ENCODE measurements at places on chromosomes 3 and 15.

DNA sequence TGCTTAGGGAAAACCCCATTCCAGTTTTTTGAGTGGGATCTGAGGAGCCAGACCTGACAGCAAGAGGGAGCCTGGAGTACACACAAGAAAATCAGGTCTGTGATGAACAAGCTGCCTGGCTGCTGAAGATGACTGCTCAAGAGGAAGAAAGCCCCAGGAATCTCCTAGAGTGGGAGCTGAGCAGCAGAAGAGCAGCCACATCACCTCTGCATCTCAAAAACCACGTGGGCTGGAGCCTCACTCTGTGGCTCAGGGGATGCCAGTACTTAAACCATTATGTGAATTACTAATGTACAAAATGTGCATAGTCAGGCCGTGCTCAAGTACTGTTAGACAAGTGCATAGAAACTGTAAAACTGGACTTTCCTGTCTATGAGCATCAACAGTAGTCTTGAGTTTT lies 52.4 kb downstream of the SLC9A9 start:
- DNase-seq = no peak

- no peak for DNase-seq
These were observed 31.1 kb upstream of the UTS2B start for GRCh38 chr3:191361456-191361855.

- no peak for DNase-seq
These were observed 1.7 kb upstream of the DENND4A start for GRCh38 chr15:65793818-65794104.

GRCh38 chr15:52303093-52303772 lies 7.6 kb upstream of the MYO5C start:
- no peak for DNase-seq

- DNase-seq = no peak
These were observed 35.4 kb downstream of the SLCO2A1 start for GRCh38 chr3:133994166-133994890.

- no peak for DNase-seq
These were observed 405.5 kb downstream of the SHQ1 start for GRCh38 chr3:72442759-72443158.

- DNase-seq = no peak
These were observed 16.4 kb upstream of the BNC1 start for GRCh38 chr15:83300826-83301225.

DNA sequence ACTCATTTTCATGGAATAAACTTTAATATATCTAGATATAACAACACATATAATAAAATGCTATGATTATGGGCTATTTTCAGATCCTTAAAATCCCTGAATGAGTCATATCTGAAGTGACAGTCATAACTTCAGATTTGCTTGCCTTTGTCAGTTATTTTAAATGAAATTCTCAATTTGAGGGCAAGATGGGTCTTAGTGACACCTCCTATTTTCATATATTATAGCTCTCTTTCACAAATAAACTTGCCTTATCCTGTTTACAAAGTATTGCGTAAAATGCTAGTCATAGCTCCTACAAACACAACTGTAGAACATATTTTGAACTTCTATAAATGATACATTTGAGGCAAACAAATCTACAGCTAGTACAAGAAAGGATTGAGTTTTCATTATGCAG lies 6.2 kb upstream of the THRB start:
- DNase-seq = no peak

DNA sequence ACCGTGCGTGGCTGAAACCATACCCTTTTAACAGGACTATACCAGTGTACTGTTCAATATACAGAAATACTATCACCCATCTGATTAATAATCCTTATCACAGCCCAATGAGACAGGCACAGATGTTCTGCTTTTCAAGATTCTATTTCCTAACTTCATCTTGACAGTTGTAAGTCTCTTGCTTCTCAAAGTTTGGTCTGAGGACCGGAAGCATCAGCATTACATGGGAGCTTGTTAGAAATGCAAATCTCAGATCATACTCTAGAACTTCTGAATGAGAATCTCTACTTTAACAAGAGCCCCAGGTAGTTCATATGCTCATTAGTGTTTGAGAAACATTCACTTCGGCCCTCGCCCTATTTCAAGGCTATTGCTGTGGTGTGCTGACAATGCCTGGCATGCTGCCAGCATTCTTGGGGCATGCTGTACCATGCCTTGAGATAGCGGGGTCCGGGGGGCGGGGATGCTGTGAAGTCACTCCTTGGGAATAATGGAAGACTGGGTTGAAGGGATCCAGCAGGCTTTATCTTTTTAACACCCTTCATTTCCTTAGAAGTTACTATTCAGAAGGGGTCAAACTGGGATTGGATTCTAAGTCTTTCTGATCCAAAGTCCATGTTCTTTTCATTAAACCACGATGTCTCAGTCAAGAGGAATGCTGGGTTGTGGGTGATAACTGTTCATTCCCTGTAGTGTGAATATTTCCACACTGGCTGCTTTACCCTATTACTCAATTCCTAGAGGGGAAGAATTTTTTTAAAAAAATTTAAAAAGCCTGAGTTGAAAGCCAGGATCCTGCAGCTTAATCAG lies 194.7 kb downstream of the LPP start:
- no peak for DNase-seq

DNA sequence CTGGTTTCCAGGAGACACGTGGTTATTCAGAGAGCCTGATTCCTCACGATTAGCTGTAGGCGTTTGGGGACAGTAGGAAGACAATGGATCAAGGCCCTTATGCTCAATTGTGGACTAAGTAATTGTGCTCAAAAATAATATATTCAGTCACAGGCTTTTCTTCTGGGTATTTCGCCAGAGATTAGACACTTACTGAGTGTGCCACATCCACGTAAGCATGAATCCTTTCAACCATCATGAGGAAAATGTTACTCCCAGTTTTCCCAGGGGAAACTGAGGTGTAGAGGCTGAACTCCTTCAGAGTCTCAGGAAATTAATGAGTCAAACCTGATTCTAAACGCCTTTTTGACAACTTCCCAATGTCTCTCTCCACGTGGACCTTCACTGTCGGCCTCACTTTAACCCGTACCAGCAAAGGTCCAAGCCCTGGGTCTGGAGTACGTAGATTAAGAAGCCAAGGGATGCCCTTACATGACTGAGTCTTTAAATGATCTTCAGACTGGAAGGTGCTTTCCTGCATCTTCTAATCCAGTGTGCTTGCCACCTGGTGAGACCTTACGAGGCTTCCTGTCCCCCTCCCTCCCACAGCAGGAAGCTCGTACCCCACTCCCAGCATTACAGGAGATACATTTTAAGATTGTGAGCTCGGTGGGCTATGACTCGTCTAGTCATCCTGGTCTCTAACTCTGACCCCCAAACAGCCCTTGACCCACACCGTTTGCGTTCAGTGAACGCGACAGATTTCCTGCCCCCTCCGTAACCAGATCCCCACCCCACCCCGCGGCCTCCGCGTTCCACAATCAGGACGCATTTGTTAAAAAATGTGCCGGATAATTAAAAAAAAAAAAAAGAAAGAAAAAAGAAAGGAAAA lies 1.7 kb downstream of the PKM start:
- peak; percentile 18 for DNase-seq

- DNase-seq = no peak
These were observed 163.2 kb downstream of the PDZRN3 start for GRCh38 chr3:73461547-73461946.

GRCh38 chr3:180808823-180809575 lies 103.5 kb upstream of the FXR1 start:
- no peak for DNase-seq

GRCh38 chr3:153670577-153670976 lies 450.6 kb upstream of the ARHGEF26 start:
- no peak for DNase-seq

DNA sequence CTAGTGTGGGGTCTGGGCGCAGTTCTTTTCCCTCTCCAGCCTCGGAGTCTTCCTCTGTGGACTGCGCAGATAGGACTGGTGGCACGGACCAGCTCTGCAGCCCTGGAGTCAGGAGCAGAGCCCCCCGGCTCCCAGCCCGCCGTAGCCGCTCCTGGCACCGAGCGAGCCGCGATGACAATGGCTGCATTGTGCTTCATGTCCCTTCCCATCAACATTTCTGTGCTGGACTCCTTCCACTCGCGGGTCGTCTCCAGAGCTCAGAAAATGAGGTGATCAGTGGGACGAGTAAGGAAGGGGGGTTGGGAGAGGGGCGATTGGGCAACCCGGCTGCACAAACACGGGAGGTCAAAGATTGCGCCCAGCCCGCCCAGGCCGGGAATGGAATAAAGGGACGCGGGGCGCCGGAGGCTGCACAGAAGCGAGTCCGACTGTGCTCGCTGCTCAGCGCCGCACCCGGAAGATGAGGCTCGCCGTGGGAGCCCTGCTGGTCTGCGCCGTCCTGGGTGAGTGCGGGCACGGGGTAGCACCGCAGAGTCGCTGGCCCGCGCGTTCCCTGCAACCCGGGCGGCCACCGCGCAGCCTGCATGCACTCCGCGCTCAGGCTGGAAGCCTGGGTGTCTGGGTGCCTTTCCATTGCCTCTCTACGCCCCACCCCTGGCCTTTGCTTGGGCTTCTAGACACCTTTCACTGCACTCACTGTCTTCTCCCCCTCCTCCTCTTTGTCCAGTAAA lies at the start of gene TF:
TSS of gene TF (plus strand) at position 413 of the 731 bp plus-strand sequence. CDS start at position 461, 48 bp downstream.
- DNase-seq = no peak

- DNase-seq = no peak
These were observed 13.6 kb upstream of the AHSG start for GRCh38 chr3:186599142-186599784.

- no peak for DNase-seq
These were observed 20.5 kb upstream of the STAG1 start for GRCh38 chr3:136772709-136773108.

DNA sequence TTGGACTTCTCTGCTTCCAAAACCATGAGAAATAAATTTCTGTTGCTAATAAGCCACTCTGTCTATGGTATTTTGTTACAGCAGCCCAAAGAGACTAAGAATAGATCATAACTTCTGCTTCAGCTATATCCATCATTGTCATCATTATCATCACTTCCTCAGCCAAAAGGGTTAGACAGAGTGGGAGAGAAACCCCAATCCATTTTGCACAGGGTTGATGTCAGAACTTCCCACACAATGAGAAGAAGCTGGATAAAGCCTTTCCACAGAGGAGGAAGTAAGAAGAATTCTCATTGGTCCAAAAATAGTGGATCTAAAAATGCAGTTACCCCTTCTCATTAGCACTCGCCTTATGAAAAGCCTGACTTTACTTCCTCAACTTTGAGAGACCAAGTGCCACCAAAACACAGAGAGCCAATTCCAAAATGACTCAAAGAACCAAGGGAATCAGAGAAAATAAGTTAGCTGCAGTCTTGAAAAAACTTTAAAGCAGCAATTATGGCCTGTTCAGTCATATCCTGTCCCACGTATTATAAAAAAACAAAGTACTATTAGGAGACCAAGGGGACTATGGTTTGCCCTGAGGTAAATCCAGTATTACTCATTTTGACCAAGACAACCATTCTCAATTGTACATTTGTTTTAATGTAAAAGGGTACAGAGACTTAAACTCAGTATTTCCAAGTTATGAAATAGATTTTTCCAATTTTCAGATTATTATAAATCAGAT lies 80.2 kb downstream of the WNT5A start:
- DNase-seq = no peak

GRCh38 chr15:30962079-30962478 lies 29.3 kb downstream of the MTMR10 start:
- no peak for DNase-seq

DNA sequence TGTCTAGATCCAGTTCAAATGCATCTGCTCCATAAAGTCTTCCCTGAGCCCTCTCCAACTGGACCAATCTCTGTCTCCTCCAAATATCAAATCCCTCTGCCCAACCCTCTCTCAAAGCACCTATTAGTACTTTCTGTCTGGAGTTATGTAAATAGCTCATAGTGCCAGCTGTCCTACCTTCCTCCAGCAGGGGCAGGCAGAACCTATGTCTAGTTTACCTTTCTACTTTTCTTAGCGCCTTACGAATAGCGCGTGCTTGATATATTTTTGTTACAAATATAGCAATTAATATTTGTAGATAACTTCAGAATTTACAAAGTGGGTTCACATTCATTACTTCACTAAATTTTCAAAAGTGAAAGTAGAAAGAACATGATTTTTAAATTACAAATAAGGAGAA lies 14.0 kb upstream of the CCDC80 start:
- DNase-seq = no peak

DNA sequence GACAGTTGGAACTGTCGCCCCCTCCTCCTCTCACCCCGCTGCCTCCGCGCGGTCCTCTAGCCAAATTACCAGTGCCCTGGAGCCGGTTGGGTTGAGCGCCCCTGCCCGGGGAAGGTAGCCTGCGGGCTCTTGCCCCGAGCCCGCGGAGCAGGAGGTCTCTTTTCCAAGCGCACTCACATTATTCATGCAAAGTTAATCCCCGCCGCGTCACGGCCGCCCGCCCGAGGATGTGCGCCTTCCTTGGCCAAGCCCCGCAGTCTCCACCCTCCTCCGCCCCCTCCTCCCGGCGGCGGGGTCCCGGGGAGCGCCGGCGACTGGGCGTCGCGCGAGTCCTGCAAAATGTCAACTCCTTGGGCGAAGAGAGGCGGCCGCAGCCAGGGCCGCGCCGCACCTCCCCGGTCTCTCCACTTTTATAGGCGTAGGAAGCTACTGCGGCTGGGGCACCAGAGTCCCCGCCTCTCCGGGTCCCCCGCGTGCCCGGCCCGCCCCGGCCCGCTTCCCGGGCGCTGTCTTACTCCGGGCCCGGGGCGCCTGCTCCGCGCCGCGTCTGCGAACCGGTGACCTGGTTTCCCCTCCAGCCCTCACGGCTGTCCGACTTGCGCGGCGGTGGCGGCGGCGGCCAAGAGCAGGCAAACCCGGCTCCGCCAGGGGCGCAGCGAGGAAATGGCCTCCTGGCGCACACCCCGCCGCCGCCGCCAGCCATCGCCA lies at the start of gene THRB:
TSS of gene THRB (minus strand) at position 233 of the 708 bp plus-strand sequence.
- DNase-seq = no peak

- no peak for DNase-seq
These were observed 140.5 kb upstream of the MLF1 start for GRCh38 chr3:158430448-158430847.

DNA sequence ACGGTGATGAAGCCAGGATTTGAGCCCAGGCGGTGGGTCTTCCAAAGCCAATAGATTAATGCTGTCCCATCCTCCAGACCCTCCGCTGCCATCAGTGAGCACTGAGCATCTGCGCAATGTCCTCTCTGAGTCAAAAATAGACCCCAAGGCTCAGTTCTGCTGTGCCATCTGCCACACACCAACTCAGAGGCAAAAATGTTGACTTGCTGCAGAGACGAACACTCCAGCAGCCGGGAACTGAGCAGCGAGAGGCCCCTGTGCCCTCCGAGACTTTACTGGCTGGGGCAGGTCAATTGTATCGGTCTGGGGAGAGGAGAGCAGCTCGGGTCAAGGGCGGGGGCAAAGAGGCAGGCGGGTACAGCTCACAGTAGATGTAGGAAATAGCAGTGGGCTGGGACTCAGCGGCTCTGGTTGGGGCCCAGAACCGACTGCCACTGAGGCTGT lies 41.5 kb upstream of the ATP2B2 start:
- no peak for DNase-seq

All from stimulated activated CD4-positive, alpha-beta T cell treated with anti-CD3 and anti-CD28 coated beads, Interleukin-1b, Interleukin-23, amount 100 ng/mL, for 1 hour (primary cell).